ENCODE measurements at places on chromosomes 7 and 10.

- no peak for DNase-seq
These were observed 50.0 kb downstream of the VCL start for GRCh38 chr10:74047871-74048270.

DNA sequence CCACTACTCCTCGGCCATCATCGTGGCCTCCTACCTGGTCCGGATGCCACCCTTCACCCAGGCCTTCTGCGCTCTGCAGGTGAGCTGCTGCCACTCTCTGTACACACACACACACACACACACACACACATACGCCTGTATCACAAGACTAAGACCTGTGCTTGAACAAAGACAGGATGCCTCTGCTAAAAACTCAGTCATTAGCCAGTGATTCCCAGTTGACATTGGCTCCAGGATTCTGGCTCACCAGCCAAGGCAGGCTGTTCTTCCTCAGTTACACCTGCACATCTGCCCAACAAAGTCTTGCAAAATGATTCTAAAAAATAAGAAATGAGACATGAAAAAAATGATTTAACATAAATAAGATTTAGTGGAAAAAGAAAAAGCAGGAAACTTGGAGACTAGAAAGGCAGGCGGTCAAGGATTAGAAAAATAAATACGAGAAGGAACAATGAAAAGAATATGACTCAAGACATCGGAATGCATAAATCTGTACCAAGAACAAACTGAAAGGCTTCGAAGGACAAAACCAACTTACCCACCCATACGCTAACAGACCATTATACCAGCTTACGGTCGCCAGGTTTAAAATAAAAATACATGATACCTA is 7.4 kb upstream of the LRRC18 start:
- DNase-seq, result no peak

GRCh38 chr7:132882714-132883428 is 199.0 kb downstream of the CHCHD3 start:
- DNase-seq, result no peak

DNA sequence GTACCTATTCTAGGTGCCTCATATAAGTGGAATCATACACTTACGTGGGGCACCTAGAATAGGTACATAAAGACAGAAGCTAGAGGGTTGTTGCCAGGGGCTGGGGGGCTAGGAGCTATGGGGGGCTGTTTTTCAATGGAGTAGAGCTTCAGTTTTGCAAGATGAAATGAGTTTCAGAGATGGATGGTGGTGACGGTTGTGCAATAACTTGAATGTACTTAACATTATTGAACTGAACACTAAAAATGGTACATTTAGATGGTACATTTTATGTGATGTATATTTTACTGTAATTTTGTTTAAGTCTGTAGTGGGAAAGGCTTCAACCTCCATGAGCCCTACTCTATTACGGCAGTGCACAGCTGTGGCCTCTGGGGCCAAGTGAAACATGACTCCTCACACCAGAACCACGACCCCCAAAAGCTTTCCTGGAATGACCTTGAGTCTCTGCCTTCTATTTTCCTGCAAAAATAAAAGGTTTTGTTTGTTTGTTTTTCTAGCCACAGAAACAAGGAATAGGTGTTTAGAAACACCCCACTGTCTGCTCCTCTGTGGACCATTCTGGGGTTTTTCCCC is 147.3 kb upstream of the PLXNA4 start:
- no peak for DNase-seq

GRCh38 chr7:128665057-128665456 is 7.0 kb upstream of the GARIN1A start:
- no peak for DNase-seq

DNA sequence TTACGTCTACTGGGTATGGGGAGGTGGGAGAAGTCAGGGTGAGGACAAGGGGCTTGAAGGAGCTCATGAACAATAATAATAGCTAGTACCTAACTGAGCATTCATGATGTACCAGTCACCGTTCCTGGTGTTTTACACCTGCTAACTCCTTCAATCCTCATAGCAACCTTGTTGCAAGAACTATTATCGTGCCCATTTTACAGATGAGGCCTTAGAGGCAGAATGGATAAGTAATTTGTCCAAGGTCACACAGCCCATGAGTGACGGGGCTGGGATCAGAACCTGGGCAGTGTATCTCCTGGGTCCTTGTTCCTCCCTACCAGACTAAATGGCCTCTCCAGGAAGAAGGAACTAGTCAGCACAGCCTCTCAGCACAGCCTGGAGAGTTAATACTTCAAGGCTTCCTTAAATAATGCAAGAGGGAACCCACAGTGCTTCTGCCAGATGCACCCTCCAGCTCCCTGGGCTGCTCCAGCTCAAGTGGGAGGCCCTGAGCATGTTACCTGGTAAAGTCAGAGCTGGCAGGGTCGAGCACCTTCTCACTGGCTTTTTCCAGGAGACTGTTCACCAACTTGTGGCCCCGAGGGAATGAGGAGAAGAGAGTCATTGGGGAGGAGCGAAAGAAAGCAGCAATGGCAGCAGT is 28.8 kb downstream of the RRP12 start:
- no peak for DNase-seq

- DNase-seq, result no peak
These were observed 103.9 kb downstream of the ZMYND11 start for GRCh38 chr10:239109-239508.

DNA sequence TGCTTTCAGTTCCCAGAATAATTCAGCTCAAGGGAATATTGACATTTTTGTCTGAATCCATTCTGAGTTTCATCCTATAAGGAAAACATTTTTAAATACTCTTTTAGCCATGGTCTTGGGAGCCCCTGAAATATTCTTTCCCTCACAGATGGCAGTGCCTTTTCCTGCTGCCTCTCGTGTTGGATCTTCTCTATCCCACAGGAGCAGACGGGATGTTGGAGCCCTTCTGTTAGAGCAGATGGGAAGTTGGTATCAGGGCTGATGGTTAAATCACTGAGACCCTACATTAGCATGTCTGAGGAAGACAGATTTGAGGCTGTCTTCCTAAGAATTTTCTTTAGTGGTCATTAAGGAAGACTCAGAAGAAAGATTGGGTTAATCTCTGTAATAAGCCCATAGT is 737.8 kb downstream of the LRMDA start:
- DNase-seq, result no peak

GRCh38 chr7:7820939-7821338 is 102.5 kb upstream of the RPA3 start:
- DNase-seq, result no peak

- no peak for DNase-seq
These were observed 51.9 kb downstream of the ASZ1 start for GRCh38 chr7:117375380-117375779.

- DNase-seq, result no peak
These were observed 1.4 kb downstream of the GARS1 start for GRCh38 chr7:30596014-30596641.

DNA sequence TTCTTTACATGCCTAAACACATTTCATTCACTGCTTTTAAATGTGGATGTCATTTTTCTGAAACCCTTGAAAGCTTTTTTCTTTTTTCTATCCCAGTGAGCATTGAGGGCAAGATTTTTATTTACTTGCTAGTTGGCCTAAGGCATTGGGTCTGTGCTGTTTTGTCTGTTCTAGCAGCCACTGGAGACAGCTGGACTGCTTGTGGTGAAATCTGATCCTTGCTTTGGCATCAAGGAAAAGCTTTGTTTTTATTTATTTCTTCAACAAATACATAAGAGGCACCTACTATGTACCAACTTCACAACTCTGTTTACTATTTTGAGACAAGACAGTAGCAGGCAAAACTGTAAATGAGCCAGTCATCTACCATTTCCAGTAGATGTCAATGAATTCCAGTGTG is 28.4 kb upstream of the PDLIM1 start:
- no peak for DNase-seq

- no peak for DNase-seq
These were observed 60.9 kb downstream of the MRPL32 start for GRCh38 chr7:42993038-42993437.

GRCh38 chr10:129780901-129781795 is 182.9 kb downstream of the EBF3 start:
- no peak for DNase-seq

- DNase-seq, result no peak
These were observed 16.8 kb downstream of the RASGEF1A start for GRCh38 chr10:43249962-43250614.

GRCh38 chr7:105875505-105875904 is 894 bp downstream of the ATXN7L1 start:
- no peak for DNase-seq

- no peak for DNase-seq
These were observed 67.5 kb downstream of the PWWP2B start for GRCh38 chr10:132464256-132465192.

- DNase-seq, result no peak
These were observed 181.9 kb upstream of the LYZL2 start for GRCh38 chr10:30811276-30812017.

GRCh38 chr10:117350909-117351308 is 24.3 kb downstream of the PDZD8 start:
- DNase-seq, result no peak

GRCh38 chr10:28777911-28778310 is 100.6 kb downstream of the BAMBI start:
- DNase-seq, result no peak

- DNase-seq, result no peak
These were observed 489.2 kb downstream of the ZNF33B start for GRCh38 chr10:42149027-42149700.

- DNase-seq, result no peak
These were observed 32.7 kb upstream of the DMTF1 start for GRCh38 chr7:87119581-87119980.

DNA sequence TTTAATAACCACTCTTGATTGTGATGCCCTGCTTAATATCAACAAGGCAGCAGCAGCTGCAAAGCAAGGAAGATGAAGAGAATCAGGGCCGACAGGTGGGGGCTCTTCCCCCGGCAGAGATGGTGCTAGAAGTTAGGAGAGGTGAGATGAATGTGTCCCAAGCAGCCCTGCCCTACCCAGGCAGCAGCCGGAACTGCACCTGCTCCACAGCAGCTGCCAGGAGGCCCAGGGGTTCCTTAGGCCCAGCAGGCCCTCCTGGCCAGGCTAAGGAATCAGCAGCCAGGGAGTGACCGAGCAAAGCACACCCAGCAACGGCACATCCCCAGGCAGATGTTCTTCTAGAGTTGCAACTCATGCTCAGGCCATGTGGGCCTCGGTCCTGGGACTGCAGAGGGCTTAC is 17.9 kb downstream of the AFAP1L2 start:
- no peak for DNase-seq

DNA sequence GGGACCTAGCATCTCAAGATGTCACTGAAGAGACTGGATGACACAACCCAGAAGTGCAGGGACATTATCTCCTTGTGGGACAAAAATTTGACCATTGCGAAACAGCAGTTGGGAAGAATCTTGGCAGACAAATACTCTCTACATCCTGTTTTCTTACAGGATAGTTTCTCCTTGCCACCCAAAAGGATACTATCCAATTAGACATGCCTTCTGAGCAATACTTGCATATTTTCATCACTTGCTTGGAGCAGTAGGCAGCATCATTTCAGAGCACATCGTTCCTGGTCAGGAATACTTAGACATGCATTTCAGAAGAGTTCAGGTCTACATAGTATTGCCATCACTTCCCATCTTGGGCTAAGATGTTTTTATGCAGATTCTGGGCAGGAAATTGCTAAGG is 56.8 kb downstream of the FAS start:
- no peak for DNase-seq

DNA sequence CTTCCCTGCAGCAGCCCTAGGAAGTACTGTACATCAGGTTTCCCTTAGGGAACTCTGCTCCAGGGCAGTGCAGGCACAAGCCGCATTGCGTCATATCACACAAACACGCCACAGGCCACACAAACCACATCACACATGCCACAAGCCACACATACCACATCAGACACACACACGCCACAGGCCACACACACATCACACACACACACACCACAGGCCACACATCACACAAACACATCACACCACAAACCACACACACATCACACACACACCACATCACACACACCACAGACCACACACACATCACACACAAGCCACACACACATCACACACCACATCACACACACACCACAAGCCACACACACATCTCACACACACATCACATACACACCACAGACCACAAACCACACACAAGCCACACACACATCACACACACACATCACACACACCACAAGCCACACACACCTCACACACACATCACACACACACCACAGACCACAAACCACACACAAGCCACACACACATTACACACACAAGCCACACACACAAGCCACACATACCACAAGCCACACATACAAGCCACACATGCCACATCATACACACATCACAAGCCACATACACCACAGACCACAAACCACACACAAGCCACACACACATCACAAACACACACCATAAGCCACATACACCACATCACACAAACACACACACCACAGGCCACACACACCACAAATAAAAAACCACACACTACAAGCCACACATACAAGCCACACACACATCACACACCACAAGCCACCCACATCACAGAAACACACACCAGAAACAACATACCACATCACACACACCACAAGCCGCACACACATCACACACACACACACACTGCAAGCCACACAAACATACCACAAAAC is 53.4 kb downstream of the TMEM209 start:
- peak; percentile 26 for DNase-seq

- no peak for DNase-seq
These were observed 360.8 kb downstream of the CRPPA start for GRCh38 chr7:16060502-16060901.

DNA sequence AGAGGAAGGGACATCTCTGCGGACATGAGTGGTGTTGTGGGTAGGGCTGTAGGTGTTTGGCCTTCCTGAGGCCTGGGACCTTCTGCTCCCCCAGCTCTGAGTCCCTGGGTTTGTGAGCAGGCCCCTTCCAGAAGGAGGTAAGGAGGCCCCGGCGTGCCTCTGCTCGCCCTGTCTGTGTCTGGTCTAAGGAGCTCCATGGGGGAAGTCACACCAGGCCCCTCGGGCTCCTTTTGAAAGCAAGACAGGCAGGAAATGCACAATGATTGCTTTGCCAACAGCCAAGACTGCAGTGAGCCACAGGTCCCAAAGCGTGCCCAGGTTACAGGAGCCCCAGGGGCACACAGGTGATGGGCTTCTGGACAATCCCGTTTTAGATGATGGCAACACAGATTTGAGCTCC is 89.5 kb downstream of the FAM53B start:
- DNase-seq, result no peak

- DNase-seq, result no peak
These were observed 7.4 kb upstream of the C10orf67 start for GRCh38 chr10:23351926-23352519.

DNA sequence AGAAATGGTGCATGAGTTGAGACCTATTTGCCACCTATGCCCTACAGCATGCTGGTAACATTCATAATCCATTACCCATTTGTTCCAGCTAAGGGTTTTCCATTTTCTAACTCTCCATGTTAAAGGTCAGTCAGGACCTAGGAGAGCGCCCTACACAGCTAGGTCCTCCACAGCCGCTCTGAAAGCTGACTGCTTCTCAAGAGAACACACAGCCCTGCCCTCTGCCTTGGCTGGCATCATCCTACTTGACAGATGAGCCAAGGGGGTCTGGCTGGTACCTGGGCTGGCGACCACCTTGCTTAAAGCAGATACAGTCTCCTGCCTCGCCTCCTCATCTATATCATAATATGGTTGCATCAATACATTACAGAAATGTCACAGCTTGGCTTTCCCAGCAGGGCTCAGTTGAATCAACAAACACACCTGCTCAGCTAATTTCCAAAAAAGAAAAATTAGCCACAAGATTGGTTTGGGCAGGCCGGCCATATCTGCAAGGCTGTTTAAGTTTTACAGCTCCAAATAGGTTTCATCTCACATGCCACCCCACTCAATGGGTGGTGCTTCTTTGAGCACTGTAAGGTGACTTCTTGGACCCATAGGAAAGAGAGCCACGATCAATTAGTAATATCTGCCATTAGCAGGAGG is 17.3 kb downstream of the TLL2 start:
- DNase-seq, result no peak

All from activated naive CD4-positive, alpha-beta T cell (primary cell).